Uterus (tissue), 4 donors: ENCODE measurements at places on chromosomes 7 and 10. TPM values are rescaled to one million over a fixed set of nuclear protein-coding genes. Genes with fewer than 3 reads are reported as not detected.

GHRHR gene
- not detected for total RNA-seq

NKX1-2 gene
- not detected for total RNA-seq

CYP3A5 gene
- total RNA-seq, result 0.51 TPM

ZNF804B gene
- total RNA-seq, result 0.07 TPM

SNX13 gene
- total RNA-seq, result 67.1 TPM

AZGP1 gene
- not detected for total RNA-seq

PRKG1 gene
- total RNA-seq, result 32.4 TPM

VAX1 gene
- total RNA-seq, result not detected

TUBB8 gene
- total RNA-seq, result not detected

DNA sequence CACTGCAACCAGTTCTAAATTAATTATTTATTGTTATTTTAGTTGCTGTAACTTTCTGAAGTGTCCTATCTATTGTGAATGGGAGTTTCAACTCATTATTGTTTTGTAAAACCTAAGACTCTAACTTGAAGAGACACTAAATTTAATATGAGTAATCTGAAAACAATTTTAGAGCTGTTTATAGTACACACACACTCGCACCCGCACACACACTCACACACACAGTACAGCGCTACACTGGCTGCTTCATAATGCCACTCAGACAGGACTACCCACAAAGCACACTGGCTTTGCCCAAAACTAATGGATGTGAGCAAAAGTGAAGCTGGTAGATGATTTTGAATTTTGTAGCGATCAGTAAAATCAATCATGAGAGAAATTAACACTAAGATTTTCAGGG, 238.9 kb upstream of the ETV1 start:
- no peaks in the 10 kb centered on the region for H3K36me3 ChIP-seq
- H3K4me1 ChIP-seq, result no peaks in the 10 kb centered on the region
- DNase-seq, result no peak
- H3K27ac ChIP-seq, result no peak overlapping the region
- no peak overlapping the region for H3K4me3 ChIP-seq

- H3K36me3 ChIP-seq, result no peaks in the 10 kb centered on the region
- no peak for DNase-seq
- H3K27ac ChIP-seq, result no peak overlapping the region
- H3K4me3 ChIP-seq, result no peak overlapping the region
- H3K4me1 ChIP-seq, result no peaks in the 10 kb centered on the region
- H3K27me3 ChIP-seq, result no peaks in the 10 kb centered on the region
Observed at GRCh38 chr7:134176037-134176350, 48.9 kb downstream of the LRGUK start.

- H3K4me1 ChIP-seq, result no peaks in the 10 kb centered on the region
- H3K27me3 ChIP-seq, result no peaks in the 10 kb centered on the region
- H3K4me3 ChIP-seq, result no peak overlapping the region
- no peak for DNase-seq
- no peaks in the 10 kb centered on the region for H3K36me3 ChIP-seq
Observed at GRCh38 chr7:713488-714230, 12.8 kb upstream of the DNAAF5 start.

GRCh38 chr10:95241533-95241932, 47.5 kb downstream of the ACSM6 start:
- H3K4me3 ChIP-seq, result no peak overlapping the region
- no peaks in the 10 kb centered on the region for H3K4me1 ChIP-seq
- no peak overlapping the region for H3K27ac ChIP-seq
- no peaks in the 10 kb centered on the region for H3K27me3 ChIP-seq

DNA sequence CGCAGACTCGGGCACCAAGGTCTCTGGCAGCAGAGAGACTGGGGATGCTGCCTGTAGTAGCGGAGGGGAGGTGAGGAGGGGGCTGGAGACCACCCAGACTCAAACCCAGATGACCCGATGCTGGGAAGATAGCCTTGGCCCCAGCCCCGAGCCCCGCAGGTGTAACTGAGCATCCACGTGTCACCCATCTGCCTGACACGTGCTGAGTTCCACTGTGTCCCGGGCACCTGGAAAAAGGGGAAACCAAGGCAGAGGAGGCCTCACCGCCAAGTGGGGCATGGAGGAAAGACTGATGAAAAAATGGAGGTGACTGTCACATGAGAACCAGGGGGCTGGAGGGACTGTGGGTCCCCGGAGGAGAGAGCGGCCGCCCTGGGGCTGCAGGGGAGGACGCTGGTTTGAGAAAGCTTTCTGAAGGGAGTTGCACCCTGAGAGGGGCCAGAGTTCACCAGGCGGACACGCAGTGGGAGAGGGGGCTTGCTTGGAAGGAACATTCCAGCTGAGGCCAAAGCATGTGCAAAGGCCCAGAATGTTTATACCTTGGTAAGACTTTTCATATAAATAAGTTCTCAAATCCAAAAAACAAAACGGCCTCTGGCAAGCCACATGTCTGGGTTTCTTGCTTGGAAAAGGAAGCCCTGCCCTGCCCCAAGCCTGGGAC, 27.4 kb upstream of the ELN start:
- H3K36me3 ChIP-seq, result no peaks in the 10 kb centered on the region
- peaks cover 19% of the 10 kb centered on the region for H3K4me1 ChIP-seq
- H3K27ac ChIP-seq, result peak overlapping the region; percentile 87
- no peak overlapping the region for H3K4me3 ChIP-seq

DNA sequence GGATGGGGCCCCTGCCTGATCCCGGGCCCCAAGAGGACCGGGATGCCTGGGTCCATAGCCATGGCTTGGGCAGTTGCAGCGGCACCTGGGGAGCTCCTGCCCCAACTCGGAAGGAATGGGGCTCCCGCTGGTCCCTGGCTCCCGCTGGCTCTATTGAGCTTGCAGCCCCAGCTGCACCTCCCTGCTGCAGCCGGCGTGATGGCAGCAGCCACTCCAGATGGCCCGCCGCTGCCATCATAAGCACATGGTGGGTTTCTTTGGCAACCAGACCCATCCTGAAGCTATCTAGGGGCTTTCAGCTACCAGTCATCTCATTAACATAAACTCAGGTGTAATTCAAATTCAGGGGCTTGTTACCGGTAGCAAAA, 11.1 kb upstream of the DNMBP start:
- no peaks in the 10 kb centered on the region for H3K36me3 ChIP-seq
- no peak overlapping the region for H3K27ac ChIP-seq
- DNase-seq, result no peak
- no peaks in the 10 kb centered on the region for H3K27me3 ChIP-seq
- H3K4me1 ChIP-seq, result no peaks in the 10 kb centered on the region
- H3K4me3 ChIP-seq, result no peak overlapping the region

DNA sequence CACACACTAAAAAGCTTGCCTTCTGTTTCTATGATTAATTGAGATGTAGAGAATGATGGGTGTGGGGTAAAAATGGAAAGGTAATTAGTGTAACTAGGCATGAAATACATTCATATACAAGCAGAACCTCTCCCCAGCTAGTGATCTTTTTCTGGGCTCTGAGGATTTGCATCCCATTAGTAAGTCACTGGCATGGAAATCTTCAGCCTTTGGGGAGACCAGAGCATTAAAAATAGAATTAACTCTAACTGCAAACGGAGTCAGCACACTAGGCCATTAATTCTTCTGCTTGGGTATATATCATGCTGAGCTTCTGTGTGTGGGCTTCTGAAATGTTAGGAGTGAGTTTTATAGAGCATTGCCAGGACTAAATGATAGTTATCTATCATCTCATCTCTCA, 128.9 kb downstream of the HDAC9 start:
- H3K27me3 ChIP-seq, result no peaks in the 10 kb centered on the region
- H3K4me3 ChIP-seq, result no peak overlapping the region
- DNase-seq, result no peak
- no peaks in the 10 kb centered on the region for H3K4me1 ChIP-seq
- no peak overlapping the region for H3K27ac ChIP-seq

DNA sequence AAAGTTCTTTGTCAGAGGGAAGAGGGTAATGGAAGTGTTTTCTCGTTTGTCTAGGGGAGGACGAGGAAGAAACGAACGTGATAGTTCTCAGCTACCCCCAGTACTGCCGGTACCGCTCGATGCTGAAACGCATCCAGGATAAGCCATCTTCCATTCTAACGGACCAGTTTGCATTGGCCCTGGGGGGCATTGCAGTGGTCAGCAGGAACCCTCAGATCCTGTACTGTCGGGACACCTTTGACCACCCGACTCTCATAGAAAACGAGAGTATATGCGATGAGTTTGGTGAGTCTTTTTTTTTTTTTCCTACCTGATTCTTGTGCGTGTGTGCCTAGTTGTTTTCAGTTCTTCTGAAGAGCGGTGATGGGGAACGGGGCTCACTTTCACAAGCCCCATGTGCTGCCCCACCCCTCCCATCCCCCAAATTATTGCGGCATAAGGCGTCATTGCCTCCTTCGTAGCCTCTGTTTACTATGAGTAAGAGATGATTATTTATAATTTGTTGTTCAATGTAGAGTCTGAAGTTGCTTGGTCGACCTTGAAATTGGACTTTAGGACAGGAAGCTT, 98.6 kb downstream of the ARID5B start:
- H3K36me3 ChIP-seq, result no peaks in the 10 kb centered on the region
- H3K27me3 ChIP-seq, result no peaks in the 10 kb centered on the region
- H3K4me1 ChIP-seq, result no peaks in the 10 kb centered on the region
- no peak overlapping the region for H3K4me3 ChIP-seq

- no peak overlapping the region for H3K4me3 ChIP-seq
- H3K27me3 ChIP-seq, result no peaks in the 10 kb centered on the region
- H3K4me1 ChIP-seq, result no peaks in the 10 kb centered on the region
- no peaks in the 10 kb centered on the region for H3K36me3 ChIP-seq
- peak; percentile 35 for DNase-seq
Observed at GRCh38 chr7:104550362-104550761, 222.0 kb downstream of the LHFPL3 start.

GRCh38 chr7:24754906-24755506, 2.3 kb downstream of the GSDME start:
- no peak for DNase-seq
- no peaks in the 10 kb centered on the region for H3K4me1 ChIP-seq
- H3K27ac ChIP-seq, result peak overlapping the region; percentile 2
- H3K27me3 ChIP-seq, result no peaks in the 10 kb centered on the region
- no peak overlapping the region for H3K4me3 ChIP-seq
- no peaks in the 10 kb centered on the region for H3K36me3 ChIP-seq

DNA sequence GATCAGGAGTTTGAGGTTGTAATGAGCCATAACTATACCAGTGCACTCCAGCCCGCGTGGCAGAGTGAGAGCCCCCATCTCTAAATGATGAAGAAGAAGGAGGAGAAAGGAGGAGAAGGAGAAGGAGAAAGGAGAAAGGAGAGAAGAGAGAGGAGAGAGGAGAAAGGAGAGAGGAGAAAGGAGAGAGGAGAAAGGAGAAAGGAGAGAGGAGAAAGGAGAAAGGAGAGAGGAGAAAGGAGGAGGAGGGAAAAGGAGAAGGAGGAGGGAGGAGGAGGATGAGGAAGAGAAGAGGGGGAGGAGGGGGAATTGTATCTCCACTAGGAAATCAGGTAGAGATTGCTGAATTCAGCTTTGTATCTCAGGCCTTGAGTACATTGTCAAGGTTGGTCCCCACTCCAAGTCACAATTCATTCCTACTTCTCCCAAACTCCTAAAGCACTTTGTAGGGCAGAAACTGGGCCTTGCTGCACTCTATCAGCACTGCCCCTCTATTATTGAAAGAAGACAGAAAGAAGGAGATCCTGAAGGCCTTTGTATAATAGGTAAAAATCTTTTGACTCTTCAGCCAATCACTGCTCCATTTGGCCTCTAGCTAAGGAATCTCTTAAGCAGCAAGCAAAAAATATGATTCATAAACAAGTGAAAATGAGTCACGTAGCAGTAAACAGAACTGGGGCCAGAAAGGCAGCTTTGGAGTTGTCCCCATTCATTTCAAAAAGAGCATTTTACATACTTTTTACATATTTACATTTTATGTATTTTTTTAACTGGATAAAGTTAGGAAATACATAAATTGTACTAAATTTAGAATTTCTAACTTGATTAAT, 178.0 kb downstream of the IMMP2L start:
- DNase-seq, result no peak
- H3K27ac ChIP-seq, result no peak overlapping the region
- H3K36me3 ChIP-seq, result no peaks in the 10 kb centered on the region
- no peak overlapping the region for H3K4me3 ChIP-seq
- no peaks in the 10 kb centered on the region for H3K4me1 ChIP-seq

- H3K4me3 ChIP-seq, result no peak overlapping the region
- no peak for DNase-seq
- H3K27me3 ChIP-seq, result no peaks in the 10 kb centered on the region
- no peaks in the 10 kb centered on the region for H3K4me1 ChIP-seq
- no peaks in the 10 kb centered on the region for H3K36me3 ChIP-seq
Observed at GRCh38 chr10:127449490-127449889, 99.6 kb upstream of the NPS start.

DNA sequence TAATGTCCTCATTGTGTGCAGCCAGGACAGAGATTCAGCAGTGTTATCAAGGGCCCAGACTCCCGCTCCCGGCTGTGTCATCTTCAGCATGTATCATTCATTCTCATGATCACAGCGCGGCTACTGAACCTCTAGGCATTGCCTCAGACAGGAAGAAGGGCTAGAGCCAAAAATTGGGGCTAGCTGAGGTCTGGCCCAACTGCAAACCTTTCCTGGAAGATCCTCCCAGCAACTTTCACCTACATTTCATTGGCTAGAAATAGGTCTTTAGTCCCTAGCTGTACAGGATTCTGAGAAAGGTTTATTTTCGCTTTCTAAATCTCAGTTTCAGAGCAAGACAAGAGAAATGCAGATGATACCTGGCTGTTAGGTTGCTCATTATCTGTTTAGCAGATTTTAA, 81.9 kb downstream of the CREM start:
- no peak for DNase-seq
- no peaks in the 10 kb centered on the region for H3K4me1 ChIP-seq
- H3K27me3 ChIP-seq, result no peaks in the 10 kb centered on the region

GRCh38 chr10:123886292-123886691, 5.3 kb downstream of the CPXM2 start:
- no peak overlapping the region for H3K27ac ChIP-seq
- H3K27me3 ChIP-seq, result no peaks in the 10 kb centered on the region
- no peak for DNase-seq
- H3K4me1 ChIP-seq, result no peaks in the 10 kb centered on the region

DNA sequence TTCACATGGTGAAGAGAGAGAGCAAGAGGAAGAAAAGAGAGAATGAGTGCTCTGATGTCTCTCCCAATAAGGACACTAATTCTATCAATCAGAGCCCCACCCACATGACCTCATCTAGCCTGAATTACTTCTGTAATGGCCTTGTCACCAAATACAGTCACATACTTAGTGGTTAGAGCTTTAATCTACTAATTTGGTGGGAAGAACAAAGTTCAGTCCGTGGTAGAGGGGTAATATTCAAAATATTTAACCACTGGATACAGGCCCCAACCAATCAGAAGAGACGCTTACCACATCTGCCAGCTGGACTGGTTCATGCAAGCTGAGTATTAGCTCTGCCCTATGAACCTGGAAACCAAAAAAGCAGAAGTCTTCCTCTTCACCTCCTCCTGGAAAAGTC, 336.3 kb upstream of the NFE2L3 start:
- H3K4me3 ChIP-seq, result no peak overlapping the region
- H3K27ac ChIP-seq, result no peak overlapping the region

GRCh38 chr10:112376396-112376790, 2.5 kb downstream of the ACSL5 start:
- H3K27me3 ChIP-seq, result no peaks in the 10 kb centered on the region
- H3K4me3 ChIP-seq, result peak overlapping the region; percentile 29
- H3K4me1 ChIP-seq, result no peaks in the 10 kb centered on the region
- no peaks in the 10 kb centered on the region for H3K36me3 ChIP-seq
- no peak for DNase-seq
- H3K27ac ChIP-seq, result peak overlapping the region; percentile 69
